Renal cortex interstitium (tissue), 15 donors: ENCODE measurements at places on chromosomes 6 and 20. TPM values are rescaled to one million over a fixed set of nuclear protein-coding genes. Genes with fewer than 3 reads are reported as not detected.

DNA sequence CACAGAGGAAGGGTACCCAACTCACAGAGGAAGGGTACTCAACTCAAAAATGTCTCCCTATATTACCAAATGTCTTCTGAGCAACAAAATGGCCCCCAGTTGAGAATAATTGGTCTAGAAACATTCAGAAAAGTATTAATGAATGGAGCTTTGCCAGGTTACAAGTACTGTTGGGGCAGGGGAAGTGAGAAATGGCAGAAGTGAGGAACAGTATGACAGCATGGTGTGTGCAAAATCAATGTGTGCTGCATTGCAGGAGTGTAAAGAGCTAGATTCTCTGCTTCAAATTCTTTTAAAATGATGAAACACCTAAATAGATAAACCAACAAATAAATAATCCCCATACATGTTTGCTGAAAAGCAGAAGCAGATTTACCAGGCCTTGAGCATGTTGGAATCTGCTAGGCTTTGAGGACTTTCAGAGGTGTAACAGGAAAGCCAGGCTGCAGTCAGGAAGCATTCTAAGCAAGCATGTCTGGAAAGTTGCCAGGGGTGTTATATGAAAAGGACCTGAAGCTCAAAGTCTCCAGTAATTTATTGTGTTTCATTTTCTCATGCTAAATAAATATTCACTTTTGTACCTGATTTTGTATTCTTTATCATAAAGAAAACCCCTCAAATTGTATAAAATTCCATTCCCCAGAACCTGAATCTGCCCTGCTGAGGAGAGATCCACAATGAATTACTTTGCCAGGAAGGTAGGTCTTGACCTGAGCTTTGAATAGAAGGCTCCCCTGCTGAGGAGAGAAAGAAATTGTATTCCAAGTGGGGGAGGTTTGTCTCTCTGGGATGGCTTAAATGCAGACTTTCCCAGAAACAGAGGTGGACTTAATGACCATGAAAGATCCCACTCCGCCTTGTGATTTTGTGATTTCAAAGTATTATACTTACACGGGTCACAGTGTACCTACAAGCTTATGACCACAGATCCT is 265.0 kb upstream of the MARCKS start:
- no peak for DNase-seq

GRCh38 chr6:41247882-41248705 is 19.9 kb downstream of the TREML4 start:
- DNase-seq: no peak

GRCh38 chr20:62651285-62652021 is 9.2 kb downstream of the SLCO4A1 start:
- no peak for DNase-seq

DNA sequence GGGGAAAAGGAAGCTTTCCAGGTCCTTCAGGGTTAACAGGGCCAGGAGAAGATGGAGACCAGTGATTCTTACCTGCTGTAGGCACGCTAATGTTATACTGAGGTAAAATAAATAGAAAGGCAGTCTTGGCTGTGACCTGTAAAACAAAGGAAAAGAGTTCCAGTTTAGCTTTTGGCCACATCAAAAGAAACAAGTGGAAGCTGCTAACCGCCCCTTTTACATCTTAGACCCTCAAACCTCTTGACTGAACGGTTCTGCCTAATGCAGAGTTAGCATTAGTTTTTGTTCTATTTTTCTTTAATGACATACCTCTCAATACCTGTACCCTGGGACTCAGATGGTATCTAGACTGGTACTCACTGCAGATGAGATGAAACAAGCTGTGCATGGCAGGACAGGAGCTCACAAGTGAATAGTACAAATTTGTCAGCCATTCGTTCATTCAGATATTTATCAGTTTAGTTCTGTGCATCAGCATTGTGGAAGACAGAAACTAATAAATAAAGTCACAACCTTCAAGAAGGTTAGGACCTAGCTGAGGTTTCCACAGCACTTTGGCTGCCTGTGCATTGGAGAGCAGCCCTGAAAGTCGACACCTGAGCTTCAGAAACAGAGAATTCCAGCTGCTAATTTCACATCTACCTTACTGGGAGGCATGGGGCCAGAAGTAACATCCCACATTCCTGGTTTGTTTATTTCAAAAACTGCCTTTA is 41.0 kb downstream of the TRAM2 start:
- DNase-seq: no peak

GRCh38 chr6:12232339-12232738 is 57.8 kb upstream of the EDN1 start:
- DNase-seq: no peak

- DNase-seq: no peak
Measured at GRCh38 chr6:20365456-20365855, 36.2 kb upstream of the E2F3 start.

- no peak for DNase-seq
Measured at GRCh38 chr20:41094353-41095055, 42.8 kb upstream of the PLCG1 start.

DNA sequence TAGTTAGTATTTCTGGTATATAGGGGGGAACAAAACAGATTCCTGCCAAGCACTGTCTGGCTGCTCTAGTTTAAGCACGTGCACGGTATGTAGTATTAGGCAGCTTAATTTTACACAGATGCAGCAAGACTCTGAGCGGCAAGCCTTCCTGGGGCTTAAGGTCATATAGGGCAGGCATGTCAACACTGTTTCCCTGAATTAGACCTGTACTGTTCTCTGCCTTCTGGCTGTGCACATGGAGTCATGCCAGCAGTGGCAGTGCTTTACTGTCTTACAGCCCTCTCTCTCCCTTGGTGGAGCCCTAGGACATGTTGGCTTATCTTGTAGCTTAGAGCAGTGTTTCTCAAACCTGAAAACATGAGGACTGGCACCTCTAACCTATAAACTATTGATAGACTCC is 56.6 kb downstream of the PHF20 start:
- no peak for DNase-seq

- DNase-seq: peak; percentile 31
Measured at GRCh38 chr20:49534255-49534712, 33.7 kb downstream of the PTGIS start.

Gene LKAAEAR1
- polyA plus RNA-seq: not detected

DNA sequence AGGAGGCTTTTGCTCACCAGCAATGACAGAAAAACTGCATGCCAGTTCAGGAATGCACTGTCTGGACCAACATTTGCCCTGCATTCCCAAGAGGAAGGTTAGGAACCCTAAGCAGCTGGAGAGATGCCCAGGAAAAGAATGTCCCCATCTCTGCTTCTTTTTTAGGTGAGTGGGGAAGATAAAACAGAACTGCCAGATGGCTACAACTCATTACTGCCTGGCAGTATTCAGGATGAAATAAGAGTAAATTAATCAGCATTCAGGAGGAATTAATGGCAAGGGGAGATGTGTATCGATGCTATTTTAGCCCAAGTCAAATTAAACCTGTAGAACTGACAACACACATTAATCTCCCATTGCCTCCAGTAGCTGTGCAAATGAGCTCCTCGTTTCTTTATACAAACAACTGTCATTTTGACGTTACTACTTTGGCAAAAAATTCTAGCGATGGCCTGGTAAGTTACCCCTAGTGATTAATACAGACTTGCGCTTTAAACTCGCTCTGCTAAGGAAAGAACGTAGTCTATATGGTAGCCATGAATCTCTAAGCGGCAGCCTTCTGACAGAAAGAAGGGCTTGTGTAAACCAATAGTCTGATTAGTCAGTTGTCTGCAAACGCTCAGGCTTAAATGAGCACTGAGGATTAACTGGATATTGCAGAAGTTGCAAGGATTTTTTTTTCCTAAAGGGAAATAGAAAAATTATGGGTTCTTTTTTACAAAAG is 16.7 kb upstream of the SMLR1 start:
- DNase-seq: no peak

Gene HTR1E
- polyA plus RNA-seq: 0.92 TPM

GRCh38 chr6:125798734-125799508 is 8.2 kb downstream of the NCOA7 start:
- no peak for DNase-seq

DNA sequence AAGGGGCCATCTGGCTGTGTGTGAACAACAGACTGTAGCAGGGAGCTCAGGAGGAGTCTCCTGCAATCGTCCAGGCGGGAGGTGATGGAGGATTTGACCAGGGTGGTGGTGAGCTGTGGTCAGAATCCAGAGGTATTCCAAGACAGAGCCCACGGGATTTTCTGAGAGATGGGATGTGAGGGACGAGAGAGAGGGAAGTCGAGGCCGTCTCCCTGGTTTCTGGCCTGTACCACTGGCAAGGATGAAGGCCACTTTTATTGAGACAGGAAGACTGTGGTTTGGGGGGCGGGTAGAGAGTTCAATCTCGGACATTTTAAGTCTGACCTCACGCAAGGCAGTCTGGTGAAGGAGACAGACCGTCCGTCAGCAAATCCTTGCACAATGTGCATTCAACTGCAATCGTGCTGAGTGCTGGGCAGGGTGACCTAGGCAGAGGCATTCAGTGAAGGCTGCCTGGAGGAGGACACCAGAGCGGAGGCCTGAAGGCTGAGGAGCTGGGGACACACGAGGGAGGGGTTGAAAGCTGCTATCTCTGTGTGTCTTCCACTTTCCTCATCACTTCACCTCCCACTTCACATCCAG is 53.9 kb downstream of the PREX1 start:
- no peak for DNase-seq

Gene TMEM74B
- polyA plus RNA-seq: 2.5 TPM

DNA sequence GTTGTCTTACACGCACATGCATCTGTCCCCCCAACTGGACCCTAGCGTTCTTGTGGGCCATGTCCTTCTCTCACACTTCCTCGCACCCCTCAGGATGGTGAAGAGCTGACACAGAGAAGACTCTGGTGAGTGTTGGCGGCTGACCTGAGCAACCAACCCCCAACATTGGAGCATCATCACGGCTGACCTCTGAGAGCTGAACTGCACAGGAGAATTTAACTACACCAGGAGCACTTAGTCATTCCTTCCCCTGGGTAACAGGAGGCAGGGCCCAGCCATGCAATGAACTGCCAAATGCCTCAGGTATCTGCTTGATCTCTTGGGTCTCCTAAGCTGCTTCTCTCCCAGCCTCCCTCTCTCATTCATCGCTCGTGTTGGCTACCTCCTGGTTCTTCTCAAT is 88.5 kb downstream of the PSMG4 start:
- DNase-seq: no peak

GRCh38 chr6:88179692-88180091 is 13.5 kb upstream of the CNR1 start:
- DNase-seq: no peak

GRCh38 chr6:16841241-16841640 is 80.0 kb upstream of the ATXN1 start:
- DNase-seq: no peak

GRCh38 chr6:25660512-25660911 is 8.5 kb downstream of the SCGN start:
- DNase-seq: no peak

- no peak for DNase-seq
Measured at GRCh38 chr6:70180183-70180900, 122.5 kb downstream of the COL9A1 start.

Gene OOEP
- 0.38 TPM for polyA plus RNA-seq

DNA sequence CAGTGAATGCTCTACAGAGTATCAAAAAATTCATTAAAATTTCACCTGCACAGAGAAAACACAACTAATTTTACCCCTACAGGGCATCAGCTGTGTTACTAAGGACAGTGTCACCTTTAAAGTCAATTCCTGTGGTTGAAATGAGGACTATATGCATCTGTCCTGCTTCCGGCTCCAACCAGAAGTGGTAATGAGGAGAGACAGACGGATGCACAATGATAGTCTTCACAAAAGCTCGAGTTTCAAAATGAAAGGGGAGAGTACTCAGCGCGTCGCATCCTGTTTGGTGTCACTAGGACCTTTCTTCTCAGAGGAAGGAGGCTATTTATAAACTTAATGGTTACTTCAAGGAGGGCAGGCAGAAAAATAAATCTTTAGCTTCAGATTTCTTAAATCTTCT is 86.5 kb downstream of the LYRM4 start:
- DNase-seq: no peak

Gene CRIP3
- polyA plus RNA-seq: 3.7 TPM

Gene GRM1
- polyA plus RNA-seq: 0.11 TPM

Gene PSORS1C2
- polyA plus RNA-seq: not detected

DNA sequence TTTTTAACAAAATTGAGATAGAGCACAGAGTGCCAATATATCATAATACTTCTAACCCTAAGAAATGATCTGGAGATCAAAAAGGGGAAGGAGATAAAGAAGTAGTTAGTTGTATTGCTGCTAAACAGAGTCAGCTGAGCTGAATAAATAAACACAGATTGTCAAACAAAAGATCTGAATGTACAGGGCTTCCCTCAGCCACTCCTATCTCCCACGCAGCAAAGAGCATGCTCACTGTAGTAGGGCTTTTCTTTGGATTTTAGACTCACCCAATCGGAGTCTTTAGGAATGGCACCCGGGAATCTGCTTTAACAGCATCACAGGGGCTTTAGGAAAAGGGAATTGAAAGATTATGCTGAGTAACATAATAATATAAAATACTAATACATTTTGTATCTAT is 222.2 kb upstream of the STXBP5 start:
- DNase-seq: no peak

- DNase-seq: no peak
Measured at GRCh38 chr20:48815537-48815936, 12.3 kb downstream of the PREX1 start.

DNA sequence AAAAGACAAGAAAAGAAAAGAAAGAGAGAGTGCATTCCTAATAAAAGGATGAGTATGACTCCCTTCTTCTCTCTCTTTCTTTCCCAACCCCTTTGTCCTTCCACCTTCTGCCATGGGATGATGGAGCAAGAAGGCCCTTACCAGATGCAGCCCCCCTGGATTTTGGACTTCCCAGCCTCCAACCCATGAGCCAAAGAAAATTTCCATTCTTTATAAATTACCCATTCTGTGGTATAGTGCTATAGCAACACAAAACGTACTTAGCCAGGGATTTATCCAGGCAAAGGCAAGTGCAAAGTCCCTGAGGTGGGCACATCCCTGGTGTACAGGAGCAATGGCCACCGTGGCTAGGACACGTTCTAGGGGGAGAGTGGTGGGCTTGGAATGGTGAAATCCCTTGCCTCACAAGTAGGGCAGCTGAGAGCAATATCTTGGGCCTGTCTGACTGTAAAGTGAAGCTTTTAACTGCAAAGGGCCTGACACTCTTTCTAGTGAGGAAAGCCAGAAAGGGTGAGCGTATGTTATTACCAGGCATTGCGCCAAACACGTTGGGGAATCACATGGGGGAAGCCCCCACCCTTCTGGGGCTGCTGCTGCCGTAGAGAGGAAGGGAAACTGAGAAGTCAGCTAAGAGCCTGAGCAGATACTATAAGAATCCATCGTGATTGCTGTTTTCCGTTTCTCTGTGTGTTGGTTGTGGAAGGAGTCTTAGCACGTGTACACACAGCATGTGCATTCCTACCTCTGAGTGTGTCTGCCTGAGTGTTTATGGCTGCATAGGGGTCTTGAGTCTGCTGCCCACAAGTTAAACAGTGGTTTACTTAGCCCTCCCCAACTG is 50.7 kb upstream of the SIRPA start:
- no peak for DNase-seq

GRCh38 chr6:139149383-139149782 is 14.5 kb downstream of the HECA start:
- DNase-seq: no peak

Gene EYA2
- 0.95 TPM for polyA plus RNA-seq

GRCh38 chr6:36716476-36717093 is 19.0 kb downstream of the RAB44 start:
- DNase-seq: no peak

Gene SIRPB1
- 1.1 TPM for polyA plus RNA-seq
